ENCODE measurements at places on chromosomes 5 and 9.

- DNase-seq = no peak
These were observed 1.1 kb downstream of the GNPDA1 start for GRCh38 chr5:142011572-142012185.

DNA sequence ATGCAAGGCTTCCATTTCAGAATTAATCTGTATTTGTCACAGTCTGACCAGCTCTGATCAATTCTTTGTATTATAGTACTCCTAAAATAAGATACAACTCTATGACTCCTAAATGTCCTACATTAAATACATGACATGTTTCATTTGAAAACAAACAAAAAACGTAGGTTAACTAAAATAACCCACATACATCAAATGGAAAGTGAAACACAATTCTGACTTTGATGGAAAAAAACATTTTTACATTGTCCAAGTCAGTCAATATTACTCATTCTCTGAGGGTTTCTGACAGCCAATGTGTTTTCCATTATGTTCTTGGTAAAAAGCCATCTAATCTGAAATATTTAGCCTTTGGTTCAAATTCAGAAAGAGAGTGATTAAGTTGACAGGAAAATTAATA lies 8.7 kb downstream of the HMGCS1 start:
- DNase-seq = no peak

DNA sequence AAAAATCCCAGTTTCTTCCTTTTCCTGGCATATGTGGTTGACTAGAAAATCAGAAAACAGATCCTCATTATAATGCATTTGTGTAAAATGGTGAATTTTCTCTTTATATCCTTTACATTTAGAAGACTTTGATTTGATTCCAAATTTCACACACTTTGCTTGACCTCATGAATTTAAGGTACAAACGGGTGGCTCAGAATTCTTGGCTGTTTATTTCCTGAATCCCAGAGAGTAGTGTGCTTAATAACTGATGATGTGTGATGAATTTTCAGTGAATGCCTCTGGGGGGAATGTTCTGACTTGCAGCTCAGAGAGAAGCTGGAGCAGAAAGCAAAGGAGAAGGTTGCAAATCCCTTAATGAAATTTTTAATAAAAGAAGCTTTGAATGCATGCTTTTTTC lies 126.8 kb downstream of the SPATA31D1 start:
- no peak for DNase-seq

DNA sequence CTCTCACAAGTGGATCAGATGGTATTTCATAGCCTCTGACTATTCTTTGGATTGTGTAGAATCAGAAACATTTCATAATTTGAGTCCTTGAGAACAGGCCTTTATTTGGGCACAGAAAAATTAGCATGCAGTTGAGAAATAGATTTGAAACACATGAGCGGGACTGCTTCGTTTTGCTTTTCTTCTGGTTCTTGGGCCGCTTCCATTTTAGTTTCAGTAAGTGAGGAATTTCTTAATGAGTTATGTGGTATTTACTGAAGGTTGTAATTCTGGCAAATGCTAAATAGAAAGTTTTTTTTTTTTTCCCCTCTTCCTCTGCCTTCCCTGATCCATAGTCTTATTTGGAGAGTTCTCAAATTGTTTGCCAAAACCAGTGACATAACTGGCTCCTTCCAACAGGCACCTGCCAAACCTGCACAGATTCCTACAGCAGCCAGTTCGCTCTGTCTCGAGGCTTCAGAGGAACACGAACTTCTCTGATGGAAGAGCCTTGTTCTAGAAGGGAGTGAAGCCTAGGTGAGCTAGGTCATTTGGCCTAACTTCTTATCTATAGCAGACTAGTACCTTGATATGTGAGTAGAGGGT lies 71.2 kb upstream of the SLC28A3 start:
- DNase-seq = no peak

GRCh38 chr5:151051931-151052608 lies 28.8 kb downstream of the TNIP1 start:
- no peak for DNase-seq

All from GM18507 (cell line).